ENCODE measurements at places on chromosomes 13 and 19. TPM values are rescaled to one million over a fixed set of nuclear protein-coding genes. Genes with fewer than 3 reads are reported as not detected.

MEIS3 gene
- total RNA-seq: 57.8 TPM

- H3K27ac ChIP-seq: no peak overlapping the region
- H3K36me3 ChIP-seq: peaks cover 11% of the 10 kb centered on the region
- no peaks in the 10 kb centered on the region for H3K27me3 ChIP-seq
- DNase-seq: no peak
Observed at GRCh38 chr19:19297759-19298158, 22.6 kb downstream of the SUGP1 start.

GRCh38 chr13:49240017-49240416, 7.7 kb upstream of the CDADC1 start:
- no peak overlapping the region for H3K4me3 ChIP-seq
- H3K36me3 ChIP-seq: no peaks in the 10 kb centered on the region
- no peaks in the 10 kb centered on the region for H3K27me3 ChIP-seq
- DNase-seq: peak; percentile 60
- H3K4me1 ChIP-seq: no peaks in the 10 kb centered on the region

HMG20B gene
- 63.6 TPM for total RNA-seq

DNA sequence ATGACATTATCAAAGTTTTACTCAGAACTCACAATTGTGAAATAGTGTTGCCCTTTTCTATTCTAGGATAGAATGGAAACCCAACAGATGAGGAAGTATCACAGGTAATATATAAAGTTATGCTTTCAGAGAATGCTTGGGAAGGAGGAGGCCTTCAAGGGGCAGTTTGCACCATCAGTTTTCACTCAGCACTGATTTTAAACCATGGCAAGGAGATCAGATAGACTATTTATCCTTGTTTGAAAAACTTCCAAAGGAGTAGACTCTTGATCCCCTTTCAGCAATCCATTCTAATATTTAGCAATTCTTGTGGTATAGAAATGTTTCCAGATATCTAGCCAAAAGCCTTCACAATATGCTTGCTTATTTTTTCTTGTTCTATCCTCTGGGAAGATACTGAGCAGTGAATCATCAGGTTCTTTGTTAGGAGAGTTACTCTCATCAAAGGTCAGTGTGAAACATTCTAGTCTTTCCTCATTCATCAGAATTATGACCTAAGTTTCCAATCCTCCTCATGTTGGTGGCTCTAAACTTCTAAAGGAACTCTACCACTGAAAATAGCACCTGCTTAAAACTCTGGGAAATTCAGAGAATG, 3.8 kb downstream of the GPC6 start:
- no peak overlapping the region for H3K27ac ChIP-seq
- no peaks in the 10 kb centered on the region for H3K4me1 ChIP-seq
- H3K4me3 ChIP-seq: no peak overlapping the region

DNA sequence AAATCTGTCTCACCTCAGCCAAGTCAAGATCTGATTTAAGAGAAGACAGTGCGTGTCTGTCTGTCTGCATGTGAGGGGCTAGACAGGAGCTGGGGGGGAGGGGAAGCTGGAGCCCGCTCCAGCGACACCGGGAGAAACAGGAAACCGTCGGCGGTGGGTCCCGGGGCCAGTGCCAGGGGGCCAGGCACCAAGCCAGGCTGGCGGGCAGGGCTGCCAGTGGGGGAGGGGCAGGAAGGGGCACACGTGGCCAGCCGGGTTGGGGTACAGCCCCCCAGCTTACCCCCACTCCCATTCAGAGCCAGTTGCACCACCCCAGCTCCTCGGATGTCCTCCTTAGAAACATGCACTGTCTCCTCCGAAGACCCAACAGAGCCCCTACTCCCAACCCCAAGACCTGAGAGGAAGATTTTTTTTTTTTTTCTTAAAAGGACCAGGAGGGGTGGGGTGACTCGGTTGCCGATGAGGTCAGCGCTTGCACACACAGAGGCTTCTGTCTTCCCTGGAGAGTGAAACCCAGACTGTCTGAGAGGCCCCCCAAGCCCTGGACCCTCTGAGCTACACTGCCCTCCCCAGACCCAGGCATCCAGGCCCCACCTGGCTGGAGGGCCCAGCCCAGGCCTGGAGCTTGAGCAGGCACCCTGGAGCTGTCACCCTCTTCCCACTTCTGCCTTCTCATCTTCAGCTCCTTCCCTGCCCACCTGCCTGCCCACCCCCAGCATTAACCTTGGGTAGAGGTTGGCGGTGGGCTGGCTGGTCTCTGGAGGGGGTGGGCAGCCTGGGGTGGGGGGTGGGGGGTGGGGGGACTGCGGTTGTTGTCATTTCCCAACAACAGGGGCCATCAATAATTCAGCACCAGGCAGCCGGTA, 4.0 kb downstream of the ERF start:
- peaks cover 35% of the 10 kb centered on the region for H3K4me1 ChIP-seq
- DNase-seq: peak; percentile 67
- H3K36me3 ChIP-seq: peaks cover 15% of the 10 kb centered on the region
- H3K4me3 ChIP-seq: peak overlapping the region; percentile 10

CEACAM4 gene
- total RNA-seq: not detected

DNA sequence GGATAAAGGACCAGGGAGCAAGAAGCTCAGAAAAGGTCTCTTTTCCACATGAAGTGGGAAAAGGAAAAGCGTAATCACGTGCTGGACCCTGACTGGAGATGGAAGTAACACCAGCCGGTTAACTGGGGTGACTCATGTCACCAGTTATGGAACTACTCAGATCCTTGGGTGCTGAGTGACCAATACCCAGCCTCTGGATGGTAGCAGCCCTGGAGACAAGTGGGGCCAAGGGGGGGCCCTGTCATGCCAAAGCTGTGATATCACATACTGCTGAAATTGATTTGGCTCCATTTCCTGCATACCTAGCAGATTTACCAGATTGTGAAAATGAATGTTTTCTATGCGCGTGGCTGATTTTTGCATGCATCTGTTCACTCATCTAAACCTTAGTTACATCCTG, 158.9 kb downstream of the ZIC5 start:
- no peak overlapping the region for H3K27ac ChIP-seq
- H3K27me3 ChIP-seq: no peaks in the 10 kb centered on the region
- no peaks in the 10 kb centered on the region for H3K4me1 ChIP-seq
- no peaks in the 10 kb centered on the region for H3K36me3 ChIP-seq

DNA sequence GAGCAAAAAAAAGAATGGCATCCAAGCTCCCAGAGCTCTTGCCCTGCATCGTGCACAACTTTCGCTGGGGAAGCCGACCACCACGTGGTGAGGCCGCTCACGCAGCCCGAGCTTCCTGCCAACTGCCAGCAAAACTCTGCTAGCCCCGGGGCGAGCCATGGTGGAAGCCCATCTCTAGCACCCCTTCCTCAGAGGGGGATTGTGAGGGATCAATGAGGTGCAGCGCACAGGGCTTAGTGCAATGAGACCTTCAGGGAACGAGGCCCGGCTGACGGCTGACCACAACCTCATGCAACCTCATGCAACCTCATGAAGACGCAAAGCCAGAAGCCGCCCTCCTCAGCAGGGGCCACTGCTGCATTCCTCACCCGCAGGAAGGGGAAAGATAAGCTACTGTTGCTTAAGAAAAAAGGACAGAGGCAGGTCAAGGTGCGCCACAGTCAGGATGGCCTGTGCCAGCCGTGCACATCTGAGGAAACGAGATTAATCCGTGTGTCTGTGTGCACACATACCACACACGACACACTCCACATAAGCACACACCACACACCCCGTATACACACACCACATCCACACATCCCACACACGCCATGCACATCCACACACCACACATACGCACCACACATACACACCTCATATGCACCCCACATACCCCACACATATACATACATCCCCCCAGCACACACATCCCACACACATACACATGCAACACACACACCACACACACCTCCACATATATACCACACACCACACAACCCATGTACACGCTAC, 9.6 kb downstream of the HSPBP1 start:
- H3K27me3 ChIP-seq: no peaks in the 10 kb centered on the region
- H3K36me3 ChIP-seq: peaks cover 3% of the 10 kb centered on the region
- H3K4me3 ChIP-seq: no peak overlapping the region
- DNase-seq: no peak

ZNF43 gene
- 3.1 TPM for total RNA-seq
